ENCODE measurements at places on chromosomes 3 and 15.

DNA sequence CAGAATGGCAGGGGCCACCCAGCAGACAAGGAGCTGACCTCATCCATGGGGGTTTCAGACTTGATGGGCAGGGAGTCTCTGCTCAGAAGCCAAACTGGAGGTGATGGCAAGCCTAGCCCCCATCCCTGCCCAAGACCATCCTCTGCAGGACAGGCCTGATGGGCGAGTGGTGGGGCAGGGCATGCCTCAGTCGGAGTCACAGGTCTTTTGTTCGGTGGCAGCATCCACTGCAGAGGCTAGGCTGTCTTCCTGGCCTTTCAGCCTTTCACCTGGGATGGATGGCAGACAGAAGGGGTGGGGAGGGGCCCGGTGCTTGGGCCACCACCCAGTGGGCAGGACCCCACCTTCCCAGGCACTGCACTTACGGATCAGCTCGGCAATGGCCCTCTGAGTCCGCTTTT is 44.4 kb downstream of the PTH1R start:
- DNase-seq: no peak

DNA sequence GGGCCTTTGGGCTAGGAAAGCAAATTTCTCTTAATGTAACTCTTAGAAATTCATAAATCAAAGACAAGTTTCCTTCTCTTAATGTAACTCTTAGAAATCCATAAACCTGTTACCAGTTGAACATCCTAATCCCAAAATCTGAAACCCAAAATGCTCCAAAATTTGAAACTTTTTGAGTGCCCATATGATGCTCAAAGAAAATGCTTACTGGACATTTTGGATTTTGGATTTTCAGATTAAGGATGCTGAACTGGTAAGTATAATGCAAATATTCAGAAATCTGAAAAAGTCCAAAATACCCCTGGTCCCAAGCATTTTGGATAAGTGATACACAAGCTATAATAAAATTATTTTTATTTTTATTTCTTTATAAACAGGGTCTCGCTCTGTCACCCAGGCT is 51.5 kb upstream of the ZBTB38 start:
- DNase-seq: no peak

- DNase-seq: no peak
Observed at GRCh38 chr15:76024021-76024768, 12.0 kb upstream of the NRG4 start.

DNA sequence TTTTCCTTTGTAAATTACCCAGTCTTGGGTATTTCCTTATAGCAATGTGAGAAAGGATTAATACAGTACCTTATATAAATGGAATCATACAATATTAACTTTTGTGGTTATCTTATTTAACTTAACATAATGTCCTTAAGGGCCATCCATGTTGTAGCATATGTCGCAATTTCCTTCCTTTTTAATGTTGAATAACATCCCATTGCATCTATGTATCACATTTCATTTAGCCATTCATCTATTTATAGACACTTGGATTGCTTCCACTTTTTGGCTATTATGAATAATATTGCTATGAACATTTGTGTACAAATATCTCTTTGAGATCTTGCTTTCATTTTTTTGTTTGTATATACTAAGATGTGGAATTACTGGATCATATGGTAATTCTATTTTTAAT is 342.2 kb downstream of the PDCD6IP start:
- DNase-seq: no peak

GRCh38 chr3:5138214-5138981 is 16.3 kb downstream of the ARL8B start:
- no peak for DNase-seq

DNA sequence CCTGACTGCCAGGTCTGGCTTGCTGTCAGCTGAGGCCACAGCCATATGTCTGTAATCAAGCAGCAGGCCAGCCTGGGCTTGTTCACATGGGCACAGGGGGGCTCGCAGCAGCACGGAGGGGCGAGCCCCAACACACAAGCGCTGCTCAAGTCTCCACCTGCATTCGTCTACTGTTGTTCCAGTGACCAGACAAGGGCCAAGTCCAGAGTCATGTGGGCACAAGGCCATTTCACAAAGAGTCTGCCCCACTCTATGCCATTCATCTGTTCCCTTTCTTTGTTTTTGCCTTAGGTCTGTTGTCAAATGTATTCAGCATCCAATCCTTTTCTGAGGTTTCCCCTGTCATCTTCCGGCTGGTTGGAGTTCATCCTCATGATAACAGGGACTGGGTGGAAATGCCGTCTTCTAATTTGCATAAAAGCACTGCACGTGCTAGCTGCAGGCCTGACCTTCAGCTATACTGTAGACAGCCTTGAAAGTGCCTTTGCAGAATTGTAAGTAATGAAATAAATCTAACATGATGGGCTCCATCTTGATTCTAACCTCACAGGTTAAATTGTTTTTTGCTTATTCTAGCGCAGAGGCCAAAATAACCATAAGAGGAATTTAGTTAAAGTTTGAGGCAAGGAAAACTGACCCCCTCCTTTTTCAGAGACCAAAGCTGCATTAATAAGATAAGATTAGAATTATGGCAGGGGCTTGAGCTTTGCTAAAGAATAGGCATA is 28.6 kb upstream of the KBTBD12 start:
- DNase-seq: no peak

DNA sequence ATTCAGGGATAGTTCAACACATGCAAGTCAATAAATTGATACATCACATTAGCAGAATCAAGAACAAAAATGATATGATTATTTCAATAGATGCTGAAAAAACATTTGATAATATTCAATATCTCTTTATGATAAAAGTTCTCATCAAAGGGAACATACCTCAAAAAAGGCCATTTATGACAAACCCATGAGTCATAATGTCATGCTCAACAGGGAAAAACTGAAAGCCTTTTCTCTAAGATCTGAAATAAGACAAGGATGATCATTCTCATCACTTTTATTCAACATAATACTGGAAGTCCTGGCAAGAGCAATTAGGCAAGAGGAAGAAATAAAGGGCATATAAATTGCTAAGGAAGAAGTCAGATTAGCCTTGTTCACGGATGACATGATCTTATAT is 54.1 kb upstream of the TMEM158 start:
- no peak for DNase-seq

- no peak for DNase-seq
Observed at GRCh38 chr15:99076109-99076508, 28.8 kb upstream of the SYNM start.

DNA sequence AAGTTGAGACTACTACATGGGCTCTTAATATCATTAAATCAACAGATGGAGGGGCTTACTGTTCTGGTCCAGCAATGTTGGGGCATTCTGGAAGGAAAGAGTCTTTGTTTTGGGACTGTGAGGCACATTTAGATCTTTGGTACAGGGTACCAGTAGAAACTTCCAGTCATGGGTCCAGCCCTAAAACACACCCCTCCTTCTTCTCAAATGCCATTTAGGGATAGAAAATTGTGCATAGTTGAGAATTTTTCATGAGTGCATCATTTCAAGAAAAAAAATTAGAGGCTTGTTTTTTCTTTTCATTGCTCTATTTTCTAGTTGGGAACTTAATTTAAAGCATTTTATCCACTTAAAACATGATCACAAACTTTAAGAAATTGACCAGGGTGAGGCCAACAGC is 4.1 kb upstream of the RTP1 start:
- no peak for DNase-seq

DNA sequence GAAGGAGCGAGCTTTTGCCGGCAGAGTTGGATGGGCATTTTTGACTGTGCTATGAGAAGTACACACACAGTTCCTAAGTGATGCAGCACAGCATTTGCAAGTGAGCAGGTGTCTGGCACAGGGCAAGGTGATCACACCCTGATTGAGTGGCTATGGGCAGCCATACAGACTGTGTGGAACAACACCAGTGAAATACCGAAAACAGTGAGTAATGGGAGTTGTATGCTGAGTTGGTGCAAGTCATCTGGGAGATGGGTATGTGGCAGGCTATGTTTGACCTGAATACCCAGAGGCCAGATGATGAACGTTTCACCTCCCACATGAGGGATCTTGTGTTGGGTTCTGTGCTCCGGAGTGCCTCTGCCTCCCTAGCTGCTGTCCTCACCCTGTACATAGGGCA is 53.5 kb upstream of the TIPARP start:
- no peak for DNase-seq

- no peak for DNase-seq
Observed at GRCh38 chr3:16739541-16740105, 134.4 kb upstream of the DAZL start.

DNA sequence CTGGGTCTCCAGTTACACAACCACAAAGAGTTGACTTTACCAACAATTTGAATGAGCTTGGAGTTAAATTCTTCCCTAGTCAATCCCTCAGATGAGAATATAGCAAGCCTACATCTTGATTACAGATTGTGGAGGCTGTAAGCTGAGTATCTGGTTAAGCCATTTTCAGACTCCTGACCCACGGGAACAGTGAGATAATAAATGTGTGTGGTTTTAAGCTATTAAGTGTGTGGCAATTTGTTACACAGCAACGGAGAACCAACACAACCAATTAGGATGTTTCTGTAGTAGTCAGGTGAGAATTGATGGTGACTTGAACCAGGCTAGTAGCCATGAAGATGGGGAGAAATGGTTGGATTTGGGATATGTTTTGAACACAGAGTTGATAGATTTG is 37.7 kb upstream of the SLC4A7 start:
- DNase-seq: no peak

DNA sequence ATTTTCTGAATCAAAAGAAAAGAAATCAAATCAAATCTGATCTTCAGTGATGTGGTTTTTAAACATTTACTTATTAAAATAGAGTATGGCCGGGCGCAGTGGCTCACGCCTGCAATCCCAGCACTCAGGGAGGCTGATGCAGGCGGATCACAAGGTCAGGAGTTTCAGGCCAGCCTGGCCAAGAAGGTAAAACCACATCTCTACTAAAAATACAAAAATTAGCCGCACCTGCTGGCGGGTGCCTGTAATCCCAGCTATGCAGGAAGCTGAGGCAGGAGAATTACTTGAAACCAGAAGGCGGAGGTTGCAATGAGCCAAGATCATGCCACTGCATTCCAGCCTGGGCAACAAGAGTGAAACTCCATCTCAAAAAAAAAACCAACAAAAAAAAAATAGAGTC is 169.1 kb downstream of the ULK4 start:
- no peak for DNase-seq

- DNase-seq: no peak
Observed at GRCh38 chr3:50418850-50419249, 59.5 kb upstream of the TMEM115 start.

DNA sequence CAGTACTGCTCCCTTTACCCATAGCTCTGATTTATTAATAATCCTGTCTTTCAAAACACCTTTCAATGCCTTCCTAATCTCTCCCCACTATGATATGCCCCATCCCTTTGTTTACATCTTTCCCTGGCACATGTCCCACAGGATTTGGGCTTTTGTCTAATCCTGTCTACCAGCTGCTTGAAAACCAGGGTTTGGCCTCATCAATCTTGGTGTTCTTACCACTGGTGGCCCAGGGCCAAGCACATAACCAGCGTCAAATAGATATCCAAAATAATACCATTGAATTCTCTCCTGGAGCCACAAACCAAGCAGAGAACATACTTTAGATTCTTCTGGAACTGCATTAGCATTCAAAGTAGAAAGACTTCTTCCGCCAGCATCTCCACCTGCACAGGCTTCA is 104.8 kb upstream of the PPP2R3A start:
- no peak for DNase-seq

- no peak for DNase-seq
Observed at GRCh38 chr3:134658555-134658954, 7.7 kb upstream of the KY start.

DNA sequence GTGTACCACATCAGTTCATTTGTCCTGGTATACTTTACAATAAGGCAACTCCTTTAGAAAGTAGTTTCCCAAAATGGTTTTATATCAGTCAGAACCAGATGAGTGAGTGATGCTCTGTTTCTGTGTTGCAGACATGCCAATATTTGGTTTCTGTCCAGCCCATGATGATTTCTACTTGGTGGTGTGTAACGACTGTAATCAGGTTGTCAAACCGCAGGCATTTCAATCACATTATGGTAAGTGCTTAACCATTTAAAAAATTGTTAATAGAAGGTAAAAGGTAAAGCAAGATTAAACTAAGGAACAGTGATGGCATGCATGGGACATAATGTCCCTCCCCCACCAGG is 40.0 kb upstream of the SCAANT1 start:
- no peak for DNase-seq

GRCh38 chr3:152054315-152054714 is 180.9 kb downstream of the SUCNR1 start:
- DNase-seq: no peak

DNA sequence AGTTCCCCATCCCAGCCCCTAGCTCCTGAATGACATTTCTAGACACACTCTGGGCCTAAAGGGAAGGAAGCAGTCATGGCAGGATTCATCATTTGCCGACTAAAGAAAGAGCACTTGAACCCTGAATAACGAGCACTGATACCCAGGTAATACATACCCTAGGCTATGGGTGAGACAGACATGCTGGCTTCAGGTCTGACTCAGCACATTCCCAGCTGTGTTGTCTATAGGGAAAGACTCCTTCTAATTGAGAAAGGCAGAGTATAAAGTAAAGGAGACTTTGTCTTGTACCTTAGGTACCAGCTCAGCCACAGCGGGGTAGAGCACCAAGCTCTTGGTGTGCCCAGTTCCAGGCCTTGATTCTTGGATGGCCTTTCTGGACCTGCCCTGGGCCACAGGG is 870.5 kb downstream of the PDCD6IP start:
- DNase-seq: no peak

- no peak for DNase-seq
Observed at GRCh38 chr3:131109156-131109555, 82.5 kb downstream of the NEK11 start.

DNA sequence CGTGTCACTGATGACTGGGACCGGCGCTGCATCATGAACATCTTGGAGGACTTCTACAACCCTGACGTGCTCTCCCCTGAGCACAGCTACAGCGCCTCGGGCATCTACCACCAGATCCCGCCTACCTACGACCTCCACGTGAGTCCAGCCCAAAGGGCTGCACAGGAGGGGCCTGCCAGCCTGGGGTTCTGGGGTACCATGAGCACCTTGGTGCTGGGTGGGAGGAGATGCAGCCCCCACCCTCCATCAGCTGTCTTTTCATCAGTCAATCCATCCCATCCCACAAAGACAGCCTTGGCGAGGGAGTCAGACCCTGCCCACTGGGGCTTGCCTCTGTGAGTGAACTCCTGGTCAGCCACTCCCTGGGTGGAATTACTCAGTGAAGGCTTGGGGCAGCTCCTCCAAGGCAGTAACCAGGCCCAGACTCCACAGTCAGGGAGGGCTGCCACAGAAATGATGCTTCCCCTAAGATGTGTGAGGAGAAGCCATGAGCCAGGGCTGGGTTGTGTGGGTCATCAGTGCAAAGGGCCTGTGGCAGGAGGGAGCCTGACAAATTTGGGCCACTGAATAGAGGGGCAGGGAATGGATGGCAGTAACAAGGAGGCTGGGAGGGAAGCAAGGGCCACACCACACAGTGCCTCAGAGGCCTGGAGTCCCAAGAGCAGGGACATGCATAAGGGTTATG is 47.9 kb downstream of the SEMA3G start:
- no peak for DNase-seq

- DNase-seq: no peak
Observed at GRCh38 chr15:39304201-39304841, 276.6 kb upstream of the THBS1 start.

All from SW 1271 (cell line).